ENCODE measurements at places on chromosomes 6 and 20.
A peak's percentile ranks its signal among the peaks of the same experiment; 100 is the strongest.

- peak overlapping the region; percentile 90 for H3K27ac ChIP-seq
- H3K36me3 ChIP-seq: peaks cover 40% of the 10 kb centered on the region
- DNase-seq: no peak
- peaks cover 44% of the 10 kb centered on the region for H3K4me1 ChIP-seq
- H3K4me3 ChIP-seq: peak overlapping the region; percentile 65
These were observed 9.4 kb downstream of the HSF2 start for GRCh38 chr6:122408702-122409458.

- no peaks in the 10 kb centered on the region for H3K36me3 ChIP-seq
- H3K27ac ChIP-seq: no peak overlapping the region
- no peak for DNase-seq
- H3K4me1 ChIP-seq: peaks cover 11% of the 10 kb centered on the region
- no peak overlapping the region for H3K4me3 ChIP-seq
These were observed 17.5 kb downstream of the SLC52A3 start for GRCh38 chr20:750801-751200.

DNA sequence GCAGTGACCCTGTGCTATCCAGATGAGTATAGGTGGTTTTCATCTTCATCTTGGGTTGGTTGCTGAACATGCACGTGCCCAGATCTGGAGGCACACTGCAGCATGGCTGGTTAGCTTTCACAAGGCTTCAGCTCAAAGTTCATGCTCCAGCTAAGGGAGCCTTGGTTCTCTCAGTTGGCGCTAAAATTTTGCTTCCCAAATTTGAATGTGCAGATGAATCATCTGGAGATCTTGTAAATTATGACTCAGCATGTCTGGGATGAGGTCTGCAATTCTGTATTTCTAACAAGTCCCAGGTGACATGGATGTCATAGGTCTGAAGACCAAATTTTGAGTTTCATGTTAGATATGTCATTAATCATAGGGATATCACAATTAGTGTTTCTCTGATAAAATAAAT lies 230.8 kb downstream of the FOXA2 start:
- peaks cover 3% of the 10 kb centered on the region for H3K27me3 ChIP-seq
- H3K4me3 ChIP-seq: no peak overlapping the region
- H3K36me3 ChIP-seq: no peaks in the 10 kb centered on the region
- H3K4me1 ChIP-seq: no peaks in the 10 kb centered on the region

- no peaks in the 10 kb centered on the region for H3K4me1 ChIP-seq
- H3K27ac ChIP-seq: no peak overlapping the region
- no peaks in the 10 kb centered on the region for H3K27me3 ChIP-seq
- no peak for DNase-seq
- no peaks in the 10 kb centered on the region for H3K36me3 ChIP-seq
These were observed 538.2 kb upstream of the EYS start for GRCh38 chr6:66245231-66245630.

DNA sequence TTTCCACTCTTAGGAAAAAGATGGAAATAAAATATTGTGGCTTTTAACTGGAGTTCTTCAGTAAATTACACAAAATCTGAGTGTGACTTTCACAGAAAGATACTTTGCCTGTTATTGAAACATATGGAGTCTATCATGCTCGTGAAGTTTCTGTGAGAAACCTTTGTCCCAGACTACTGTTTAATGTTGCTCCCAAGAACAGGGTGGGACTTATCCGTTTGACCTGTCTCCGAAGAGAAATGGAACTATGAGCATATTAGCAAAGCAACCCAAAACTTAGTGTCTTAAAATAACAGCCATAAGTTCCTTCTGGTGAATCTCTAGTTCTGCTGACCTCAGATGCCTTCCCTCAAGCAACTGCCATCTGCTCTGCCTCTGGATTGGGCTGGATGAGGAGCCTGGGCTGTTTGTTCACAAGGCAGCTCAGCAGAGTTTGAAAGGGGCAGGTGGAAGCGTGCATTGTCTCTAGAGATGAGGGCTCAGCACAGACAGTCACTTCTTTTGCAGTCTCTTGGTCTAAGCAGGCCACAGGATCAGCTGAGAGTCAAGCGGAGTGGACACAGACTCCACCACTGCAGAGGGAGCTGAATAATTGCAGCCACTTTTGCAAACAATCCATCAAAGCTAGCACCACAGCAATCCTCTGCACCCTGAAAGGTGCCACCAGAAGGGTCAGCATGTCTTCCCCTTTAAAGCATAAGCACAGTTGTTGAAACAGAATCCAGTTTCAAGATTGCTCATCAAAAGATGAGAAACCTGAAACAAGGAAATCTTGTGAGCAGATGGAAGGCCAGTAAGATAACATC lies 52.8 kb downstream of the MYB start:
- no peak for DNase-seq
- H3K4me1 ChIP-seq: peaks cover 40% of the 10 kb centered on the region
- H3K4me3 ChIP-seq: no peak overlapping the region
- H3K27ac ChIP-seq: no peak overlapping the region
- H3K36me3 ChIP-seq: no peaks in the 10 kb centered on the region

GRCh38 chr6:157335829-157336228 lies 12.5 kb upstream of the TMEM242 start:
- no peak overlapping the region for H3K4me3 ChIP-seq
- no peaks in the 10 kb centered on the region for H3K36me3 ChIP-seq
- DNase-seq: no peak
- H3K4me1 ChIP-seq: no peaks in the 10 kb centered on the region
- H3K27ac ChIP-seq: no peak overlapping the region

Measured in activated naive CD4-positive, alpha-beta T cell treated with anti-CD3 and anti-CD28 coated beads, Interleukin-2, amount 10 ng/mL, durations not matched to agents 7 days and 5 days (primary cell).